ENCODE measurements at places on chromosomes 6 and 20.

GRCh38 chr6:53888931-53889330 lies 94.1 kb downstream of the LRRC1 start:
- no peak for DNase-seq

- DNase-seq, result no peak
Measured at GRCh38 chr6:25637960-25638434, 14.0 kb upstream of the SCGN start.

DNA sequence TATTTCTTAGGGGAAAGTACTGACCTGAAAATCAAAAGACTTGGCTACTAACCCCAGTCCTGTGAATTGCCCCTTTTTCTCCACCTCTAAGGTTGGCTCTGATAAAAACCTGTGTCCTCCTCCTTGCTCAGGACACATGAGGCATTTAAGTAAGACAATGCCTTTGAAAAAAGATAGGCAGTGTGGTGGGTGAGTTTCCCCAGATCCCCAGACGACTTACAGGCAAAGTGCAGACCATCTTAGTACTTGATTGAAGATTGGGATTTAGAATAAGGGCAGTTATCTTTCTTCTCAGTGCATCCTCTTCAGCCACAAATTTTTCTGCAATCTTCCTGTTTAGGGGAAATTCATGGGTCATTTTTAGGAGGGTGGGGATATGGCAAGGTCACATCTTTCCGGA lies 87.8 kb downstream of the KIZ start:
- DNase-seq, result no peak

GRCh38 chr20:49431329-49431728 lies 51.1 kb downstream of the KCNB1 start:
- no peak for DNase-seq

DNA sequence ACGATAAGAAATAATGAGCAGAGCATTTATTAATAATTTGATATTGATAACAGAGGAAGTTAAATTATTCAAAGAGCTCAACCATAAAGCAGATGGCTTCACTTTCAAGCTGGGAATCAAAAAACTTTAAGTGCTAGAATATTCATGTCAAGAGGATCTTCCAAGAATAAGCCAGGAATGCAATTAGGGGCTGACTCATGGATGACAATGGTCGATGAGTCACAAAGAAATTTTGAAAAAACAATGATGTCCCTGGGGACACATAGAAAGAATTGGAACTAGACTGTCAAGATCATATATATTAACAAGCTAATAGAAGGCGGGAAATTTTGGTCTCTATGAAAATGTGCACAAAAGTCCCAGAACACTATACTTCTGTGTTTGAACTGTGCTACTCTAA lies 304.1 kb downstream of the LAMA2 start:
- no peak for DNase-seq

GRCh38 chr6:39313526-39314272 lies 520 bp downstream of the KCNK17 start:
- no peak for DNase-seq

DNA sequence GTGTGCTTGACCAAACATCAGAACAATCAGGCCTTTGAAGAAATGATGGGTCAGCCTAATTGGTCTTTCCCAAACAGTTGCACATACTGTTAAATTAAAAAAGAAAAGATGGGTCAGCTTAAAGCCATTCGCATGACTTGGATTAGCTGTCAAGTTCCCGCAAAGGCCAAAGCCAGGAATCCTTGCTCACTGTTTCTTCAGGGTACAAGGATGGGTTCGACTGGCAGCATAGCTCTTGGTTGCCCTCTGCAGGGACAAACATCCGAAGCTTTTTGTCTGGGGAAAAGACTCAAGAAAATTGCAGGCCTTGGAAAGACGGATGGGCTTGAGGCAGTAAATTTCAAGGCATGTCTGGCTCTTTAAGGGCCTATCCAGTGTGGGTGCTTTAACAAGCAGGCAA lies 168.0 kb downstream of the HDGFL1 start:
- DNase-seq, result no peak

GRCh38 chr20:48064929-48065328 lies 279.6 kb upstream of the SULF2 start:
- DNase-seq, result no peak

GRCh38 chr6:15520626-15521203 lies 142.1 kb downstream of the DTNBP1 start:
- no peak for DNase-seq

DNA sequence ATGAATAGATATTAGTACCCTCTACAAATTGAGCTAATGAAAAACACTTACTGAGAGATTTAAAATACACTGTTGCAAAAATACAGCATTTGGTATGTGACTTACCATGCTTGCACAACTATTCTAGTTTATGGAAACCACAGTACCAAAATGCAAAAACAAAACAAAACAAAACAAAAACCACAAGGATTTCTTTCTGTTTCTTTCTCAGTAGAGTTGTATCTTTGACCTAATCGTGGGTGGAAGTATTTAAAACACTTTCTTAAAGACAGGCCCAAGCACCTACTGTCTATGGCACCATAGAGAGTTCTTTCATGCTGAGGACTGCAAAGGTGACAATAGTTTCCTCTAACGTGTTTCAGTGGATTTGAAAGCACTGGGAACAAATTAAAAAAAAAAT lies 95.3 kb upstream of the C6orf118 start:
- no peak for DNase-seq

- no peak for DNase-seq
Measured at GRCh38 chr6:163420289-163420614, 5.7 kb downstream of the QKI start.

GRCh38 chr6:74170118-74170517 lies 474.1 kb downstream of the CD109 start:
- DNase-seq, result no peak
